ENCODE measurements at places on chromosomes 13 and 19. TPM values are rescaled to one million over a fixed set of nuclear protein-coding genes. Genes with fewer than 3 reads are reported as not detected.

Gene PROZ
- total RNA-seq: not detected

Gene SIAH3
- not detected for total RNA-seq

Gene SHISA2
- total RNA-seq: 19.3 TPM

Gene IL27RA
- 2.3 TPM for total RNA-seq

Gene TNFSF9
- total RNA-seq: not detected

Gene CKAP2
- 3.6 TPM for total RNA-seq

Gene ERICH4
- total RNA-seq: not detected

Gene ZNF534
- not detected for total RNA-seq

Gene ADGRE1
- 0.33 TPM for total RNA-seq

Gene EBI3
- total RNA-seq: 0.38 TPM

Gene SLAIN1
- total RNA-seq: 13.2 TPM

Gene GRK1
- total RNA-seq: not detected

Gene GPR108
- total RNA-seq: 22.6 TPM

Gene TSHZ3
- 2.3 TPM for total RNA-seq

Gene SMIM44
- not detected for total RNA-seq

Gene MBD3L3
- not detected for total RNA-seq

Gene APOC4
- total RNA-seq: not detected

Gene CYP4F2
- not detected for total RNA-seq

Gene ZNF813
- total RNA-seq: 0.75 TPM

Gene SPPL2B
- total RNA-seq: 22.2 TPM

Gene LYPD5
- not detected for total RNA-seq

Gene NLRP11
- not detected for total RNA-seq

Gene KLF1
- total RNA-seq: not detected

Gene PSG11
- not detected for total RNA-seq

Gene CAPS
- total RNA-seq: 2.4 TPM

Gene CCDC70
- total RNA-seq: not detected

Gene GJB6
- not detected for total RNA-seq

Gene SERTM1
- total RNA-seq: not detected

Gene ADGRE2
- total RNA-seq: 0.40 TPM

Gene FARP1
- 4.8 TPM for total RNA-seq

Gene SPTBN4
- 3.8 TPM for total RNA-seq

Gene CDC42EP5
- 0.83 TPM for total RNA-seq

Gene MBD3
- 95.4 TPM for total RNA-seq

Gene KLK12
- not detected for total RNA-seq

Gene LILRB1
- not detected for total RNA-seq

Gene ZNF264
- total RNA-seq: 21.8 TPM

Gene ZNF729
- not detected for total RNA-seq

Gene GIPR
- not detected for total RNA-seq

Gene PCDH20
- 1.0 TPM for total RNA-seq

Gene SH2D3A
- total RNA-seq: not detected

Gene MEDAG
- 37.7 TPM for total RNA-seq

Gene LGALS14
- not detected for total RNA-seq

Gene EPN1
- total RNA-seq: 58.7 TPM

Gene ZNF486
- 1.1 TPM for total RNA-seq

Gene TMTC4
- total RNA-seq: 6.5 TPM

Gene PTGIR
- 1.1 TPM for total RNA-seq

Gene CBY2
- not detected for total RNA-seq

Gene LILRB3
- total RNA-seq: 7.1 TPM

Gene PEG3
- 0.97 TPM for total RNA-seq

Gene CFD
- 249 TPM for total RNA-seq

Gene PCSK4
- 0.33 TPM for total RNA-seq

Gene MYO9B
- 20.0 TPM for total RNA-seq

Gene CPAMD8
- 7.4 TPM for total RNA-seq

Gene GSX1
- not detected for total RNA-seq

Gene SIGLEC5
- 1.0 TPM for total RNA-seq

Data from gastrocnemius medialis (tissue), 4 donors.